ENCODE measurements at places on chromosomes 7 and 10.

GRCh38 chr10:116272440-116273283 lies at the start of gene GFRA1:
TSS of gene GFRA1 (minus strand) at chr10:116273206. CDS start at chr10:116272029, 1,177 bp downstream.
- peak; percentile 82 for DNase-seq
- no peak within 1 kb of the TSS for H3K27ac ChIP-seq
- peak within 1 kb of the TSS; percentile 68 for H3K4me3 ChIP-seq
- peaks cover 71% of the 10 kb centered on the region for H3K27me3 ChIP-seq

DNA sequence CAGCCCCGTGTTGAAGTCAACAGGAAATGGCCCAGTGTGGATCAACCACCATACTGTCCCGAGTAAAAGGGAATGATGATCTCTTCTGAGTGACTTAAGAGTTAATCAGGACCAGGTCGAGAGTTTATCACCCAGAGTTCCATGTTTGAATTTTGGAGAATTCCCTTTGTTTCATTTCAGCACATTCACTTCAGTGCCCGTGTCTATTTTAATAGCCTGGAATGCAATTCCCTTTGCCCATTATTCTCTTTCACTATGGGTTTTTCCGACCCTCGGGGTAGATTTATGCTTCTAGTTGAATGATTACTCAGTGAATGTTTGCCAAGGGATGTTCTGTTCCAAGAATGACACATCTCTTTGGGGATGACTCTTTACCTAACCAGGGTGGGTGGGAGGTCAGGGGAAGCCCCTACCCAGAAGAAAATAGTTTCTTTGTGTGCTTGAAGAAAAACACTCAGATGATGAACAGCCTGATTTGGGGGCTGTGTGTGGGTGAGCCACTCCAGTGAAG lies 594.9 kb downstream of the INHBA start:
- H3K27ac ChIP-seq = no peak overlapping the region
- H3K4me1 ChIP-seq = no peaks in the 10 kb centered on the region

- peaks cover 5% of the 10 kb centered on the region for H3K4me1 ChIP-seq
- no peak for DNase-seq
- H3K36me3 ChIP-seq = no peaks in the 10 kb centered on the region
- H3K27ac ChIP-seq = no peak overlapping the region
Observed at GRCh38 chr7:45568536-45569289, 5.5 kb upstream of the ADCY1 start.

DNA sequence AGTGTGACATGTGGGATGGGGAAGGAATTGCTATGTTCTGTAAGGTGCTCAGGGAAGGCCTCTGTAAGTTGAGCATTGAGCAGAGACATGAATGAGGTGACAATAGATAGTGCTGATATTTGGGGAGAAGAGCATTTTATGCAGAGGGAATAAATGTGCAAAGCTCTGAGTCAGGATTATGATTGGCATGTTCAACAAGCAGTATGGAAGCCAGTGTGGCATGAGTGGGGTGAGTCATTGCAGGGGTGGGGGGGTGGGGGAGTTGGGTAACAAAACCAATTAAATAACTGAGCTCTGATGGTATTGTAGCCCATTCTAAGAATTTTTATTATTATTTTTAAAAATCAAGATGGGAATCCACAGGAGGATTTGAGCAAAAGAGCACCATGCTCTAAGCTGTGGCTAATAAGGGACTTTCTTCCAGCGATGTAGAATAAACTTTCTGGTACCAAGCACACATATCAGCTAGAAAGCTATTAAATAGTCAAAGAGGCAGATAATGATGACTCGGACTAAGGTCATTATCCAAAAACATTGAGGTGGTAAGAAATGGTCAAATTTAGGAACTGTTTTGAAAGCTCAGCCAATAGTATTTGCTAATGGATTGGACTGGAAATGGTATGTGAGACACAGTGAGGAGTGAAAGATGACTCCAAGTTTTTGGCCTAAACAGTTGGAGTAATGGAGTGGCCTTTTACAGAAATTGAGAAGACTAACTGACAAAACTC lies 96.4 kb downstream of the PRKG1 start:
- no peaks in the 10 kb centered on the region for H3K36me3 ChIP-seq
- no peaks in the 10 kb centered on the region for H3K4me1 ChIP-seq
- H3K4me3 ChIP-seq = no peak overlapping the region
- H3K27me3 ChIP-seq = no peaks in the 10 kb centered on the region
- H3K27ac ChIP-seq = no peak overlapping the region

Measured in H1 (cell line).